Neural crest cell (in vitro differentiated cells): ENCODE measurements at places on chromosomes 7 and 10. TPM values are rescaled to one million over a fixed set of nuclear protein-coding genes. Genes with fewer than 3 reads are reported as not detected.

GRCh38 chr7:44148961-44149536 is 7.9 kb upstream of the MYL7 start:
- no peak for DNase-seq

- DNase-seq: no peak
These were observed 58.5 kb downstream of the BLNK start for GRCh38 chr10:96212911-96213310.

- DNase-seq: no peak
These were observed 1.8 kb downstream of the HOXA10 start for GRCh38 chr7:27172315-27172774.

- DNase-seq: no peak
These were observed 215.5 kb downstream of the SEMA3D start for GRCh38 chr7:84971360-84971759.

GRCh38 chr7:3974329-3974728 is 673.3 kb downstream of the SDK1 start:
- no peak for DNase-seq

GPR146 gene
- 0.41 TPM in 1 of 2 replicates, not detected in the other for total RNA-seq

EBF3 gene
- total RNA-seq: 11.2 and 11.6 TPM in 2 replicates

TRPV5 gene
- 0.07 TPM in 1 of 2 replicates, not detected in the other for total RNA-seq

- DNase-seq: no peak
These were observed 17.4 kb upstream of the ATOH7 start for GRCh38 chr10:68249297-68249696.

DNA sequence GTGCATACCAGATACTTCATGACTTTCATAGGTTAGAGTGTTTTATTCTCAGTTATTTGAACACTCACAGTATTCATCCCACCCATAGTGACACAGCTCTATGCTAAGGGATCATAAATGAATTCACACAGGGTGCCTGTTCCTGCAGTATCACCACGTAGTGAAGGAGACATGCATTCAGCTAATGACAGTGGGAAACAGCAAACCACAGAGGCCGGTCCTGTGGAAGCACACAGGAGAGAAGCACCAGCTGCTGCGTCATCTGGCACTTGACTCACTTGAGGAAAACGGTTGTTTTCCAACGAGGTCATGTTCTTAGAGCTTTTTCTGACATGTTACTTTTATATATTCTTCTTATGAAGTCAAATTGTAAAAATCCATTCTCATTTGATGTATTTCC is 73.0 kb downstream of the UBE3C start:
- no peak for DNase-seq

GRCh38 chr10:75462865-75463264 is 31.4 kb downstream of the LRMDA start:
- no peak for DNase-seq

ARHGEF5 gene
- 2.4 and 2.7 TPM in 2 replicates for total RNA-seq

PRSS2 gene
- total RNA-seq: not detected in 2 replicates

SEMA3E gene
- total RNA-seq: 0.09 and 0.41 TPM in 2 replicates

GRCh38 chr10:33132626-33133025 is 174.6 kb upstream of the ITGB1 start:
- DNase-seq: no peak

SPRN gene
- 0.37 and 0.48 TPM in 2 replicates for total RNA-seq

- no peak for DNase-seq
These were observed 26.6 kb downstream of the PHTF2 start for GRCh38 chr7:77825131-77825530.

DNA sequence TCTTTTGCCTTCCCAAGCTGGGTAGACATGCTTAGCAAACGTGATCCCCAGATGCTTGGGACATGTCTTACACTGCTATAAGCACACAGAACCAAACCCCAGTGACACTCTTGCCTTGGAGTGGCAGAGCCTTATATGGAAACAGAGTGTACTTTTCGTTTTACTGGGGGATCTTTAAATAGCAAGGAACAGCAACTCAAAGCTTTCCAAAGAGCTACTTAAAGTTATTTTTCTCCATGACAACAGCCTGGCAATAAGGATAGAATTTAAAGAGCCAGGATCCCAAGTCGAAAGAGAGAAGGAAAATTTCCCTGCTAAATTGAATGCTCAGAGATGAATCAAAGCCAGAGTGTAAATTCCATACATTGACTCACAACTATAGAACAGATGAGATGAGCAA is 67.8 kb downstream of the ZNF365 start:
- no peak for DNase-seq

GRCh38 chr7:323410-323809 is 33.4 kb downstream of the FOXL3 start:
- no peak for DNase-seq

GRCh38 chr7:116949941-116950801 is 3.1 kb upstream of the ST7 start:
- DNase-seq: no peak

DNA sequence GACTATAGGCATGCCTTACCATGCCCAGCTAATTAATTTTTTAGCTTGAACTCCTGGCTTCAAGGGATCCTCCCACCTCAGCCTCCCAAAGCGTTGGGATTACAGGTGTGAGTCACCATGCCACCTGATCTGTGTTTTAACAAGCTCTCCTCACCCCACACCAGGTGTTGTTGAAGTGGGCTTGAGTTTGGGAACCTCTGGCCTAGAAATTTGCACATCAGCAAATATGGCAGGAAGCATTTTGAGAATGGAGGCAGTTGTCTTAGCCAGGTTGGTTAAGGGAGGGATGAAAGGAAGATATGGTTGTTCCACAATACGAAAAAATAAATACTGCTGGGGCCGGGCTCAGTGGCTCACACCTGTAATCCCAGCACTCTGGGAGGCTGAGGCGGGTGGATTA is 433.1 kb downstream of the TYW1 start:
- no peak for DNase-seq

DNA sequence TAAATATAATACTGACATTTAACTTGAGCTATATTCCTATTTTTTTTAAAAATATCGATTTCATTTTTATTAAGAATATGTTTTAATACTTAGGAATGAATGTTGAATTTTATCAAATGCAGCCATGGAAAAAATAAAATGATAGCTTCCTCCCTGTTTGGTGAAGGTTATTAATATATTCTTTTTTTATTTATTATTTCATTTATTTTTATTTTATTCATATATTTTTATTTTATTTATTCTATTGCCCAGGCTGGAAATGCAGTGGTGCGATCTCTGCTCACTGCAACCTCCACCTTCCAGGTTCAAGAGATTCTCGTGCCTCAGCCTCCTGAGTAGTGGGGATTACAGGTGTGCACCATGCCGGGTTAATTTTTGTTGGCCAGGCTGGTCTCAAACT is 160.2 kb downstream of the PKD1L1 start:
- DNase-seq: no peak

TAS2R41 gene
- total RNA-seq: not detected in 2 replicates

- no peak for DNase-seq
These were observed 103.5 kb downstream of the ADARB2 start for GRCh38 chr10:1633783-1634182.

DNA sequence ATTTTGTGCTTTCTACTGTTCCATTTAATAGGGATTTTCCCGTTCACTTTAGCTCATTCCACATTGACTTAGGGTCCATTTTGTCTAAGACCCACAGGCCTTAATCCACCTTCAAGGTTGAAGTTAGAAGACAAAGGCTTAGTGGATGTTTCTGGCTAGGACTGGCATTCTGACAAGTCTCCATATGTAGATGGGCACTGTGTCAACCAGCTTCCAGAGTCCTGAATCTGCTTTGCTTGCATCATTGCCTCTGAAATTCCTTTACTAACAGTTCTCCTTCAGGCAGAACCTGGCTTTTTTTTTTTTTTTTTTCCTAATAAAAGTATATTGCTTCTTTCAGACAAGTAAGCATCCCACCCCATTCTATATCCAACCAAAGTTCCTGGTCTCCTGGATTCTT is 69.6 kb upstream of the PDCD4 start:
- DNase-seq: no peak

DNA sequence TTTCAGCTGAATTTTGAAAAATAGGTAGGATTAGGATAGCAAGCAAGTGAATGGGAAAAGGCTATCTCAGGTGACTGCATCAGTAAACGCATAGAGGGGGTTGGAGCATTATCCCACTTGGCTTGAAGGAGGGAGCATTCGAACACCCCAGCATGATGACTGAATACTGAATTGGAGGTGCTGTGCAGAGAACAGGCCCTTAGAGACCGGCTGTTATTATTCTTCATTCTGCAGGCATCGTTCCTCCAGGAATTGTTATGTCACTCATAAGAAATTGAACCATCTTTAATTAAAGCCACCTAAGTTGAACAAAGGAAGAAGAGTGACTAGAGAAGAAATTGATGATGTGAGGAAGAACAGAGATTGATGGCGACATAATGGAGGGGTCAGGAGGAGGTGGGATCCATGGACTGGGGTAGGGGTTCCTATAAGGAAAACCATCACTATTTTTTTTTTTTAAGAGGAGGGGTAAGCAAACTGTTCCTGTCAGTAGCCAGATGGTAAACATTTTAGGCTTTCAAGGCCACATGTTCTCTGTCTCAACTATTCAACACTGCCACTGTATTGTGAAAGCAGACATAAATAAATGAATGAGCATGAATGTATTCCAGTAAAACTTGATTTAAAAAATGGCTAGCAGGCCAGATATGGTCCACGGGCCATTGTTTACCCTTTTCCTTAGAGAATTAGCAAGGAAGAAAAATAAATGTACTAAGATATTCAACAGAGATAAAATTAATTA is 264.7 kb upstream of the TAC1 start:
- no peak for DNase-seq

DNA sequence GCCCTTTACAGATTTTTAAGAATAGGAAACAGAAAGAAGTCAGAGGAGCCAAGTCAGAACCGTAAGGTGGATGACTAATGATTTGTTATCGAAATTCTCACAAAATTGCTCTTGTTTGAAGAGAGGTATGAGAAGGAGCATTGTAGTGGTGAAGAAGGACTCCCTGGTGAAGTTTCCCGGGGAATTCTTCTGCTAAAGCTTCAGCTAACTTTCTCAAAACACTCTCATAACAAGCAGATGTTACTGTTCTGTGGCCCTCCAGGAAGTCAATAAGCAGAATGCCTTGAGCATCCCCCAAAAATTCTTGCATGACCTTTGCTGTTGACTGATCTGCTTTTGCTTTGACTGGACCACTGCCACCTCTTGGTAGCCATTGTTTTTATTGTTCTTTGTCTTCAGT is 152.9 kb downstream of the HGF start:
- DNase-seq: no peak

- DNase-seq: no peak
These were observed 26.5 kb downstream of the LMTK2 start for GRCh38 chr7:98133181-98133580.

DNA sequence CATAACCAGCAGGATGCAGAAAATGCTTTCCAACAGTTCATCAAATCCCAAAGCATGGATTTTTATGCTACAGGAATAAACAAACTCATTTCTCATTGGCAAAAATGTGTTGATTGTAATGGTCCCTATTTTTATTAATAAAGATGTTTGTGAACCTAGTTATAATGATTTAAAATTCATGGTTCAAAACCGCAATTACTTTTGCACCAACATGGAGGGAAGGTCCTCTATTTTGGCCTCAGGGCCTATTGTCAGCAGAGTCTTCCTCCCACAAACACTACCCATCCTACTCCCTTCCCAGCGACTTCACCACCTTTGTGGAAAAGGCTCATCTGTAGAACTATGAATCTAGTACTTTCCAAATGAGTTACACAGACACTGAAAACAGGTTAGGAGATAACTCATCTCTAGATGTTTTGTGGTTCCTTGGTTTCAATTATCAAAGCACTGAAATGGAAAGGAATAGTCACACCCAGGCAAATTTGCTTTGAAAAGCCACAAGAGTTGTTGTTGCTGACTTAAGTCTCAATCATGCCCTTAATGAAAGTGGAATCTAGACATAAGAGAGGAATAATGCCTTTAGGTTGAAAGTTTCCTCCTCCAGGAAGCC is 59.4 kb upstream of the FRMD4A start:
- DNase-seq: no peak

DNA sequence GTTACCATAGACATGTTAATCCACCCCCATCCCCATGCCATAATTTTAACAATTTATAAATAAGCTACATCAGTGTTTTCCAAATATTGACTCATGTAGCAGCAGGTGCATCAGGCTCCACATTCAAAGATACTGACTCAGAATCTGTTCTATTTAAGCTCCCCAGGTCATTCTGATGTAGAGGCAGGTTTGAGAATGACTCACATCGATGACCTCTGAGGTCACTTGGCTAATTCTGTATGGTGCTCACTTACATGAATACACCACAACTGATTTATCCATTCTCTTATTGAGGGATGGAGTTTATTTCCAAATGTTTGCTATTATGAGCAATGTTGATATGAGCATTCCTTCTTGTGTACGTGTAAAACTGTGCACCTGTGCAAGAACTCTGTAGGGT is 1159.0 kb downstream of the TYW1 start:
- DNase-seq: no peak
